MCF 10A (cell line): ENCODE measurements at places on chromosomes 5 and 9. TPM values are rescaled to one million over a fixed set of nuclear protein-coding genes. Genes with fewer than 3 reads are reported as not detected.

DNA sequence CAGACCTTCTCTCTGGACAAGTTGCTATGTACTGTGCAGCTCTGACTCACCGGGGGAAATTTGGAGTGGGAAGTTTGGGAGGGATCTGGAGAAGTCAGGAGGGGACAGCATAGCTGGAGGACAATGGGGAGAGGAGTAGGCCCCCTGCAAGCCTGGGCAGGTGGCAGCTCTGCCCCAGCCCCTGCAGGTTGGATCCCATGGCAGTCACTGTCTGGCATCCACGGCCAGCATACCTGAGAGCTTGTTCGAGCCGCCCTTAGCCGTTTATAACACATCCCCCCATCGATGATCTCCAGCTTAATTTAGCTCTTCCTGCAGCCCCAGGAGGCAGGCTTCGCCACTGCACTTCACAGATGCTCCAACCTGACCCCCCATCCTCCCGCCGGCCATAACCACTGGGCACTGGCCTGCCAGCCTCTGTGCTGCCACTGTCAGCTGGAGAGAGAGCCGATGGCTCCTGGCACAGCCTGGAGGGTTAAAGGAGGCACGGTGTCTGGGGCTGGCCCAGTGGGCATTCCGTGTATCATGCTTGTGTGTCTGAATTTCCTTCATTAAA, 57.7 kb upstream of the RNU6ATAC start:
- no peak for DNase-seq
- H3K36me3 ChIP-seq, result peaks cover 6% of the 10 kb centered on the region

DNA sequence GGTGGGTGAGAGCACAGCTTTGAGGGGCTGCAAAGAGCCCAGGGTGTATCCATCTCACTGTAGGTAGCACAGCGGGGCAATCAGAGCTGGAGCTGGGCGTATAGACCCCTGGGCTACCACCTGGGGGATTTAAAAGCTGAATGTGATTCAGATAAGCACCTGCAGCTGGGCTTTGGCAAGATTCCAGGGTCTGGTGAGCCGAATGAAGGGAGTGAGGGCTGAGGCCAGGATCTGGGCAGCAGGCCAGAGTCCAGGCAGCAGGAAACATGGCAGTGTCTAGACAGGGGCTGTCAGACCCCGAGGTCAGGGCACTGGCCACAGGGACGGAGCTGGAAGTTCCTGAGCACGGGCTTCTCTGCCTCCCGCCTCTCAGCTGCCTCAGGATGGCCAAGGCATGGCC, 8.7 kb downstream of the ASS1 start:
- DNase-seq, result peak; percentile 73
- H3K27ac ChIP-seq, result no peak overlapping the region
- H3K4me3 ChIP-seq, result no peak overlapping the region
- H3K4me1 ChIP-seq, result peaks cover 6% of the 10 kb centered on the region
- H3K27me3 ChIP-seq, result no peaks in the 10 kb centered on the region

DNA sequence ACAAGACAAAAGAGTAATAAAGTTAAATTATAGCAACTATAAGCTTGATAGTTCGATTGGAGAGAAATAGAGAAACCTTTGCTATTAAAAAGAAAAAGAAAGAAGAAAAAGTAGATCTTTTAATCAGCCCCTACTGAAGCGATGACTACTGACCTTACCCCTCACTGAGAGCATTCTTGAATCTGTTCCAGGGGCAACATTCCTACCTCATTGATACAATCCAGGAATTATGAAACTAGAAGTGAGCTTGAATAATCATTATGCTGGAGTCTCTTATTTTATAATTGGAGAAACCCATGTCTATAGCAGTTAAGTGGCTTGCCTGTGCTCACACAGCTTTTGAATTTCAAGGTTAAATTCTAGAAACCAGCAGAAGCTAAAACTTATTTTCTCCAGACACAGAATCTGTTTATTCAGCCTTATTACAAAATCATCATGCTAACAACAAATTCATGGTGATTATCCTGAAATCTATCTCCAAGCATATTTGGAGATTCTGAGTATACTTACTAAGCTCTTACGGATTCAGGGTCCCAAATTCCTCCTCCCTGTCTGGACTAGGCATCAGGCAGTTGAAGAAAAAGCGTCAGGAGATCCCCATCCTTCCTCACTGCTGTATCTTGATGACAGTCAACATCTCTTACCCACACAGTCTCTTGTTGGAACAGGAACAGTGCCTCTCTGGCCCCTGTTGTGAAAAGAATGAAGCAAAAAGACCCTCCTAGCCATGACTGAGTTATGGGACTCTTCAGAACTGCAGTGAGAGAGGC, 547.6 kb upstream of the WWC1 start:
- no peaks in the 10 kb centered on the region for H3K27me3 ChIP-seq
- peaks cover 18% of the 10 kb centered on the region for H3K4me1 ChIP-seq
- H3K36me3 ChIP-seq, result no peaks in the 10 kb centered on the region
- no peak overlapping the region for H3K4me3 ChIP-seq
- peak; percentile 90 for DNase-seq
- peak overlapping the region; percentile 5 for H3K27ac ChIP-seq

GRCh38 chr5:1736889-1737711, 62.5 kb downstream of the MRPL36 start:
- DNase-seq, result no peak
- H3K27me3 ChIP-seq, result peaks cover 45% of the 10 kb centered on the region
- no peaks in the 10 kb centered on the region for H3K4me1 ChIP-seq
- H3K27ac ChIP-seq, result no peak overlapping the region

DNA sequence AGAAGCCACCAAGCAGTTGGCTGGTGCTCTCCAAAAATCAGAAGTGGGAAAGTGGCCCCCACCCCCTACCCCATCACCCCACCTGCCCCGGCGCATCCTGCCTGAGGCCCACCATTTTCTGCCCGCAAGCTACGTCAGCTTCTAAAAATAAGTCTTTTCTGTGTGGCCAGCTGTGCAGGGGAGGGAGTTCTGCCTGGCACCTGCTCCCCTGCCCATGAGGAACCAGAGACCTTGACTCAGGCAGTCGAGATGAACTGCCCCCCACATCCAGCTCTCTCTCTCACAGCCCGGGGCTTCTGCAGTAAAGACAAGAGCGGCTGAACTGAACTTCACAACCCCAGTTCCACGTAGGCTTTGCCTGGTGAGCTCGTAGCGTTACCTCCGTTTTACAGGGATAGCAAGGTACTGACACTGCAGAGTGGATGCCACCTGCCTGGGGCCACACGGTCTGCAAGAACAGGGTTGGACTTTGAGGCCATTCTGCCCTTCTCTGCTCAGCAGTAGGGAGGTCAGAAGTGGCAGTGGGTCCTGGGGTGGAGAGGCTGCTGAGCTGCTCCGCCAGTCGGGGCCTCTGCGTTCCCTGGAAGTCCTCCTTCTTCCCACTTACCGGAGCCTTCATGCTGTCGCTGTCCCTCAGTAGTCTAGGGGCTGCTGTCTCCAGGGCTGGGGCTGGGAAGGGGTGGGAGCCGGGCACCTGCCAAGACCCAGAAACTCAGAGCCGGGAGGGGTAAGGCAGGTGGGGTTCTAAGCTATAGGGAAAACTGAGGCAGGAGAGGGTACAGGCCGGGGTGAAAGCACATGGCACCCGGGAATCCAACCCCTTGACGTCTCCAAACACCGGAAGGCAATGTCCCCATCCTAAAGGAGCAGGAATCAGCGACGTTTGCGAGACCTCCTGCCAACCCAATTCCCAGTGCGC, 781 bp downstream of the ST6GALNAC4 start:
- H3K4me3 ChIP-seq, result peak overlapping the region; percentile 74
- H3K4me1 ChIP-seq, result peaks cover 28% of the 10 kb centered on the region
- H3K27me3 ChIP-seq, result no peaks in the 10 kb centered on the region
- peaks cover 5% of the 10 kb centered on the region for H3K36me3 ChIP-seq

GRCh38 chr5:156695774-156696173, 154.3 kb upstream of the PPP1R2B start:
- H3K4me3 ChIP-seq, result no peak overlapping the region
- no peak for DNase-seq
- no peaks in the 10 kb centered on the region for H3K27me3 ChIP-seq
- H3K4me1 ChIP-seq, result no peaks in the 10 kb centered on the region
- no peak overlapping the region for H3K27ac ChIP-seq
- H3K36me3 ChIP-seq, result no peaks in the 10 kb centered on the region

- H3K27ac ChIP-seq, result no peak overlapping the region
- no peak for DNase-seq
- H3K27me3 ChIP-seq, result no peaks in the 10 kb centered on the region
- peaks cover 22% of the 10 kb centered on the region for H3K4me1 ChIP-seq
- H3K4me3 ChIP-seq, result no peak overlapping the region
- no peaks in the 10 kb centered on the region for H3K36me3 ChIP-seq
Measured at GRCh38 chr9:114483499-114483898, 21.8 kb downstream of the WHRN start.

DNA sequence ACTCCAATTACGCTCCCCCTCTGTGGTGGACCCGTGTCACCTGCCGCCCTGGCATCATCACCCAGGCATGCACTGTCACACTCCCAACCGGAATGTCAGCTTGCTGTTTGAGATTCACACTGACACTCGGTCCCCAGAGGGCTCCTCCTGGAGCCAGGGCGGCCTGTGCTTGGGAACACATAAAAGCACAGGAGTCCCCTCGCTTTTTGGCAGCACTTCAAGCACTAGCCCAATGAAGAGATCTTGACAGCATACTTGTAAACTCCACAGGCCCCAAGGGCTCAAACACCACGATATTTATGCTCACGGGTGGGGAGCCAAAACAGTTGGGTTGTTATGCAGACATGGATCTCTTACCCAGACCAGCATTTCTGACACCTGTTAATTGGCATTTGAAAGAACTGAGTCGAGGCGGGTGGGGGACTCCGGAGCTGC, 90.8 kb upstream of the EGFLAM start:
- H3K36me3 ChIP-seq, result no peaks in the 10 kb centered on the region
- no peak overlapping the region for H3K27ac ChIP-seq
- no peak overlapping the region for H3K4me3 ChIP-seq
- no peak for DNase-seq

DNA sequence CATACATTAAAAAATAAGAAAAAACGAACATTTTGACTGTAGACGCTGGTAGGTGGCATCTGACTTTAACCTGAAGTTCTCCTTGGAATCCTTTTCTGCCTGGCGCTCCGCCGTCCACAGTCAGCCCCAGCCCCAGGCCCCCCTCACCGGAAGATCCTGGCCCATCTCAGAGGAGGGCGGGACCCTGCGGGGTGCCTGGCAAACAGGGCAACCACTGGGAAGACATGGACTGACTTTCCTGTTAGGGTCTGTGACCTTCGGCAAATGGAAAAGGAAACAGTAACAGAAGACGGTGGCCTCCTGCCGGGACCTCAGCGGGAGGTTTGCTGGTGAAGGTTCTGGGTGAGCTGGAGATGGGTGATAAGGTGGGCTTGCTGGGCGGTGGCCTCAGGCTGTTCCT, 11.7 kb upstream of the EGR1 start:
- no peak for DNase-seq
- no peaks in the 10 kb centered on the region for H3K36me3 ChIP-seq
- peaks cover 7% of the 10 kb centered on the region for H3K4me1 ChIP-seq
- no peaks in the 10 kb centered on the region for H3K27me3 ChIP-seq
- no peak overlapping the region for H3K4me3 ChIP-seq
- H3K27ac ChIP-seq, result no peak overlapping the region

- DNase-seq, result no peak
- H3K4me1 ChIP-seq, result no peaks in the 10 kb centered on the region
- H3K4me3 ChIP-seq, result no peak overlapping the region
- H3K36me3 ChIP-seq, result no peaks in the 10 kb centered on the region
Measured at GRCh38 chr5:62198421-62198820, 107.6 kb upstream of the KIF2A start.

- H3K27me3 ChIP-seq, result no peaks in the 10 kb centered on the region
- peak; percentile 23 for DNase-seq
- H3K4me3 ChIP-seq, result no peak overlapping the region
- H3K4me1 ChIP-seq, result peaks cover 12% of the 10 kb centered on the region
- H3K36me3 ChIP-seq, result no peaks in the 10 kb centered on the region
Measured at GRCh38 chr5:9105851-9106250, 440.0 kb downstream of the SEMA5A start.

DNA sequence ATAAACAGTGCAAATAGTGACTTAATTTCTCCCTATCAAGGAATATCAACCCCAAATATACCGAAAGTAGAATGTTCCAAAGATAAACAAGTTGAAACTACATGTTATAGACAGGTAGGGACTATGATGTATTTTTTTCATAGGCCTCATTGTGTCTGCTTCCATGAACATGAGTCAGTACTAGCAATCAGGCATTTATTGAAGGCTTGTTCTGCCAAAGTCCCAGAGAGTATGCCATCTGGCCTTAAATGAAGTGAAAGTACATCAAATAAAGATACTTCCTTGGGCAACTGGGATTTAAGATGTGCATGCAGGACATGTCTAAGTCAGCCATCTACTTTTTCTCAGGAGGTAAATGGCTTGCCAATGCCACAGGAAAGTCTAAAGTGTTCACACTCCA, 6.5 kb downstream of the GHR start:
- H3K4me3 ChIP-seq, result no peak overlapping the region
- no peaks in the 10 kb centered on the region for H3K27me3 ChIP-seq
- no peak for DNase-seq
- no peak overlapping the region for H3K27ac ChIP-seq
- H3K4me1 ChIP-seq, result no peaks in the 10 kb centered on the region

DNA sequence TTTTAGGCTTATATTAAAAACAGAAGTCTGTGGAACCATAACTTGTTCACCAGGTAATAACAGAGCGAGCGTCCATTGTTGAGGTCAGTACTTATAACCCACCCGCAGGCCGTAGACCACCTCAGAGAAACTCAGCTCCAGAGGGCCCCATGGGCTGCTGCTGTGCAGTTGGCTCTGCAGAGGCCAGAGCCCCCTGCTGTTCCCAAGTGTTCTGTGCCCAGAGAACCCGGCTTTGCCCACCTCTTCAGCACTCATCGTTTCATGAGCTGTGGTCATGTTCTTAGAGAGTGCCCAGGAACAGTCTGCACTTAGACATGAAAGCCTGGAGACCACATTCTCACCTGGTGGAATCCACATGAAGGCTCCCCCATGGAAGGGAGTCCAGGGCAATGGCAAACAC, 50.4 kb upstream of the SLC2A8 start:
- no peaks in the 10 kb centered on the region for H3K36me3 ChIP-seq
- H3K27ac ChIP-seq, result no peak overlapping the region
- no peaks in the 10 kb centered on the region for H3K4me1 ChIP-seq
- DNase-seq, result no peak
- H3K27me3 ChIP-seq, result no peaks in the 10 kb centered on the region

- no peaks in the 10 kb centered on the region for H3K27me3 ChIP-seq
- H3K36me3 ChIP-seq, result no peaks in the 10 kb centered on the region
- no peak overlapping the region for H3K27ac ChIP-seq
- no peak for DNase-seq
- H3K4me1 ChIP-seq, result peaks cover 25% of the 10 kb centered on the region
- no peak overlapping the region for H3K4me3 ChIP-seq
Measured at GRCh38 chr5:153559926-153560325, 69.5 kb downstream of the GRIA1 start.

- no peak for DNase-seq
- no peaks in the 10 kb centered on the region for H3K27me3 ChIP-seq
- H3K27ac ChIP-seq, result no peak overlapping the region
- no peaks in the 10 kb centered on the region for H3K4me1 ChIP-seq
- no peak overlapping the region for H3K4me3 ChIP-seq
- no peaks in the 10 kb centered on the region for H3K36me3 ChIP-seq
Measured at GRCh38 chr9:2355697-2355983, 265.9 kb upstream of the VLDLR start.

- H3K27me3 ChIP-seq, result no peaks in the 10 kb centered on the region
- H3K4me1 ChIP-seq, result peaks cover 25% of the 10 kb centered on the region
- peak overlapping the region; percentile 96 for H3K27ac ChIP-seq
Measured at GRCh38 chr9:107486674-107487520, 2.7 kb downstream of the KLF4 start.

The MLANA gene
- total RNA-seq, result not detected in 2 replicates

The SLC24A2 gene
- not detected in 2 replicates for total RNA-seq

The GDF9 gene
- total RNA-seq, result 0.51 and 0.79 TPM in 2 replicates

The SPATA31D4 gene
- not detected in 2 replicates for total RNA-seq

The IFNA21 gene
- total RNA-seq, result not detected in 2 replicates

The CHSY3 gene
- 0.82 and 1.2 TPM in 2 replicates for total RNA-seq

The ADAMTSL2 gene
- total RNA-seq, result not detected in 2 replicates

The NR4A3 gene
- 0.16 and 0.25 TPM in 2 replicates for total RNA-seq

The EIF4E1B gene
- not detected in 2 replicates for total RNA-seq
